ENCODE measurements at places on chromosomes 13 and 19.

GRCh38 chr13:53054569-53054968 is 26.0 kb downstream of the OLFM4 start:
- no peak for DNase-seq

DNA sequence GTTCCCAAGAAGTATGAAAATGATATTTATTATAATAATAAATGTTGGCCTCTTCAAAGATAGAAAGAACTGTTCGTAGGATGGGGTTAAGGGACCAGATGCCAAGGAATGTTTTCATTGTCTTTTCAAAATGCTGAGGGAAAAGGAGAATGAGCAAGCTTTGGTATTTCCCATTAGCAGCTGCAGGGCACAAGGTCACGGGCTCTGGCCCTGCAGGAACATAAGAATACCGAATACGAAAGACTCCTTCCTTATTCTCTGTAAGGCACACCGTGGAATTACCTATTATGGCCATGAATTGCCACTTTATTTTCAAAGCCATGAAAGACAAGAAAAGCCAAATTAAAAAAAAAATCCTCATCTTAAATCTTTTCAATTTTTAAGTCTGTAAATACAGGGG is 49.6 kb upstream of the OLFM4 start:
- DNase-seq = no peak

DNA sequence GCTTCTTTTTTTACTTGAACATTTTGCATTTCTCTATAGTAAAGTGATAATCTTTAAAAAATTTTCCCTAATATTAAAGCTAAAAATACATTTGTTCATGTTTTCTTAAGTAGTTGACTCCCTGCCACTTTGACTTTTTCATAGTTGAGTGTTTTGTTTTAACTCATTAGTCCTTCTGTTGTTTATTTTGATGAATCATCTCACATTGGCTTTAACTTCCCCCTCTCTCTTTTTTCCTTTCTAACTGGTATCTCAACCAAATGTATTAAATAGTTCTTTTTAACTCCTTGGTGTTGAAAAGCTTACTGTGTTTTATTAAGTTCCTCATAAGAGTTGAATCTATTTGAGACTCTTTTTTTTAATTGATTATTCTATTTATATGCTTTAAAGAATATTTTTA is 2.8 kb downstream of the TNFSF13B start:
- DNase-seq = no peak

GRCh38 chr19:33175886-33176669 is 18.1 kb upstream of the LRP3 start:
- DNase-seq = peak; percentile 38

GRCh38 chr19:2700660-2701360 is 1.7 kb downstream of the GNG7 start:
- no peak for DNase-seq

DNA sequence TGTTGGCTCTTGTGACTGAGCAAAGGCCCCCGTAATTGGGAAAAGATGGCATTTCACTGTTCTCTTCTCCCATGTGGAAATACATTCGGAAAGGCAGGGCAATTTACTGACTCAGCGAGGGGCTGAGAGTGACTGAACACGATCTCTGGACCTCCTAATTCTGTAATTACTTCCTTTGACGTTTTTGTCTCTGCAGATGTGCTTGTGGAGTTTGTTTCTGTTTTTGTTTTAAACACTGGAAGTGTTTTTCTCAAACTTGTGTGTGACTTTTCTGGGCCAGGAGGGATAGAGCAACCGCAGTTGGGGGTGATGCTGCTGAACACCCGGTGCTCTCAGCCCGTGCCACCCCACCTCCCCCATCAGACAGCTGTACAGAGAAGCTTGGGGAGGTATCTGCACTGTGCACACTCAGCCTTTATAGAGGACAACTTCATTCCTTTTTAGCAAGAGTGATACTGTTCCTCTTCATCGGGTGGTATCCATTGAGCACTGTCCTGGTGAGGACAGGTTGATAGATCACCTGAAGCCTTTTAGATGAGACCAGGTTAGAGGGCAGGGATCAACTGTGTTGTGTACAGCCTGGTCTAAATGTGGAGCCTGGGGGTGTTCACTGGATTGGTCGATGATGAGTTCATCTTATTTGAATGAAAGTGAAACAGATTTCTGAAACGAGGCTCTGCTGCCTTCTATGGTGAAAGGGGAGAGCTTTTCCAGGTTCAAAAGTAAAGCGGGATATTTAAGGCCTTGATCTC is 117.4 kb downstream of the ESD start:
- DNase-seq = peak; percentile 70

DNA sequence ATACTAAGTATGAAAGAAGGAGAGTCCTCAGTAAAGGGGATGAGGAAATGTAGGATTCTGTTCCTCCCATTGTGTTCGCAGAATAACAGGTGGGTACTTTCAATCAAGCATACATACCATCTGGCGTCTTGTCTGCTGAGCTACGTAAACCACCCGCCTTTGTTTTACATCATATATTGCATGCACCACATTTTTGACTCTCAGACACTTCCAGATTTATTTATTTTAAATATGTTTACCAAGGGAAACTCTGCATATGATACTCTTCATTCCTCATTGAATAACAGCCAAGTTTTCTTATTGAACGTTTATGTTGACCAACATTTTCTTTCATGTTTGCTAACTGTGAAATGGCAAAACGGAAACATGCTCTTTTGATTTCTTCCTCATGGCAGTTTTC is 174.1 kb downstream of the FGF14 start:
- DNase-seq = no peak

DNA sequence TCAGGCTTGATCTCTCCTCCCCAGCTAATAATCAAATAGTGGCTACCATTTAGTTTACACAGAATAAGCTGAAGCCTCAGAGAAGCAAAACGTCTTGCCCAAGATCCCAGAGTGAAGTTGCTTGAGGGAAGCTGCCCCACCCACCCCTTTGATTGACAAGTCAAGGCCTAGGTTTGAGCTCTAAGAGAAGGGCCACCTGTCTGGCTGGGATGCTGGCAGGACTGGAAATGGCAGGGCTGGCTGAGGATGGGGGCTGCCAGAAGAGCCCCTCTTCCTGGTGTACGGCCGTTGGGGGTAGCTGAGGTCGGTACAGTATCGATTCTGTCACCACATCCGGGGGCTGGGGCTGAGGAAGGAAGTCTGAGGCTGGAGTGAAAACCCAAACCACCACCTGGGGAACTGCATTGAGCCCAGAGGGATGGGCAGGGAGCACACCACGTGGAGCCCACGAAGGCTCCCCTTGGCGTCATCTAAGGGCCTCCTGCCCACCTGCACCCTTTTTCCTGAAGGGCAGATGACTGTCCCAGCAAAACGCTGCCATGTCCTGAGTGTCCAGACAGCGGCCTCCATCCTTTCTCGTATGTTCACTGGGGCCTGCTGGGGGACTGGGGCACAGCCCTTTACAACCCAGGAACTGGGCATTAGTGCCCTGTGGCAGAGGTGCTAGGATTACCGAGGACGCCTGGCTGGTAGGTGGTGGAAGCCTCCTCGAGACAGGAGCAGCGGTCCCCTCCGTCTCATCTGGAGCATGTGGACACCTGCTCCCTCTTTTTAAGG is 1.4 kb upstream of the PRKD2 start:
- peak; percentile 73 for DNase-seq

GRCh38 chr13:96999091-96999490 is 4.8 kb upstream of the OXGR1 start:
- no peak for DNase-seq

GRCh38 chr13:28349371-28349770 is 145.6 kb downstream of the FLT1 start:
- no peak for DNase-seq

DNA sequence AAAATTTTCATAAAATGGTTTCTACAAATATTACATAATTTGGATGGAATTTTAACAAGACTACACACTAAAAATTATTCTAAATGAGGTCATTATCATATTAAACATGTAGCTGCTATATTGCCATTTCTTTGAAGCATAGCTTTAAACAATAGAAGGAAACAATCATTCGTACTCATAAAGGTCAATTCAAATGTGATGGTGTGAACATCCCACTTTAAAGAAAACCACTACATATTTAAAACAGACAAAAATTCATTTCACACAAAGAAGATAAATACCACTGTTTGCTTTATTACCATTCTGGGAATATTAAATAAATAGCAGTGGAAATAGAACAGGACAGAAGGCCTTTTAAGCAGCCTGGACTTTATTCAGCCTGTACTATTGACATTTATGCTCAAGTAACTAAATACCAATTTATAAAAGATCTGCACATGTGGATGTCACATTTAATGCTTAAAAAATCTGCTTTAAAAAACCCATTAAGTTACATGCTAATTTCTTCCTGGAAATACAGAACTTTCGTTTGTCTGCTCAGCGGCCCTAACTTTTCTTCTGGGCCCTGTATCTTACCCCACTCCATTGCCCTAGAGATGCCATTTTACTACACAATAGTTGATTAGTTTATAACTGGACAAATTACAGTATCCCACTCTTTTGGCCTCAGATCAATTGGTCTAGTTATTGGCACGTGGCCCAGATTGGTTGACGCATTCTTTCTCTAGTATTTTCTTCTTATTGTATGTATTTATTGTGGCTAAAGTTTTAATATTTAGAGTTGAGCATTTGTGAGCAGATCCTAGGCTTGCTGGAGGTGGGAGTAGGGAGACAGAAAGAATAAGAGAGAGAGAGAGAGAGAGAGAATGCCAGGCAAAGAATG is 215.1 kb upstream of the SPRY2 start:
- no peak for DNase-seq

GRCh38 chr13:75723901-75724300 is 87.8 kb downstream of the LMO7 start:
- no peak for DNase-seq

DNA sequence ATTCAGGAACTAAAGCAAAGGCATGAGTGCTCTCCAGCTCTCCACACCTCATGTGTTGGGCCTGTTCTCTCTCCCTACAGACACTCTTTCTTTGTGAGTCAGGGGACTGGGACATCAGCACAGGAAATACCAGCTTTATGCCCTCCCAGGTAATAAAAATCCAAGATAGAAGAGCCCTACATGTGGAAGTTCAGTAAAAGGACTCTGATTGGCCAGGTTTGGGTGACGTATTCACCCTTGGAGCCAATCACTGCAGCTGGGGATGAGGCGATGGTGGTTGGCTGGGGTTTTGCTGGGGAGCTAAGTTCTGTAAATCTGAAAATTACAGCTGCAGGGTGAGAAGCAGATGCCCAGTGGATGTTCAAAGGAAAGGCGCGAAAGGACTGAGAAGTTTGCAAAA is 32.5 kb downstream of the CCDC70 start:
- DNase-seq = no peak

DNA sequence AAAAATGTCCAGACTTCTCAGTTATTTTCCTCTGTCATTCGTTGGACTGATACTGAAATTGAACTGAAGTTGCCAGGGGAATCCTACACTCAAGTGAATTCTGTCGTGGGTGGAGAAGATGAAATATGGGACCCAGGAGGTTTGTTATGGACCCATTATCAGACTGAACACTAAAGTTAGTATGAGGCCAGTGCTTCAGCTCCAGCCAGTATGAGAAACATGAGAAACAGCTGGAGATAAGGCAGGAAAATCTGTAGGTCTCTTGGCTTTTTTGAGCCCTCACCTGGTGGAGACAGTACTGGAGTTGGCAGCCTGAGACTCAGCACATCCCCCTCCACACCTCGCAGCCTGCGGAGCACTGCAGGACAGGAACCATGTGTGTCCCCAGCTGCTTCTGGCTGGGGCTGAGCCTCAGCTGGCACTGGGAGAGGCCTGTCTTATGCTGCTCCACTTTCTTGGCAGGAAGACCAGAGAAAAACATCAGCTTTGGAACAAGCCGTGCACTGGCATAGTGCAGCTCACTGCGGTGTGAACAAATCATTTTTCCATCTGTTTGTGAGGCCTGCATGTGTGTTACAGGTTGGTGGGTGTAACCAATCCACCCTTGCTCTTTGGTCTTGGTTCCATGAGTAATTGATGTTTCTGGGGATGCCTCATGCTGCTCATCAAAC is 641.0 kb downstream of the FGF9 start:
- no peak for DNase-seq

DNA sequence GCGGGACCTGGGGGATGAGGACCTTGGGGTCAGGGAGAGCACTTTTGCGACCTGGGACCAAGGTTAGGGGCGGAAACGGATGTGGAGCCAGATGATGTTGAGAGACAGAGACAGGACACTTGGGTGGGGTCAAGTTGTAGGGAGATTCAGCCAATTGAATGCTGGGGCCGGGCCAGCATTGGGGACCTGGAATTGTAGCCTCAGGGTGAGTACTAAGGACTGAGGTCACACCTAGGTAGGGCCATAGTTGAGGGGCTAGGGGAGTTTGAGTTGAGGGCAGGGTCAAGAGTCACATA is 1.2 kb downstream of the ALKBH7 start:
- DNase-seq = no peak

DNA sequence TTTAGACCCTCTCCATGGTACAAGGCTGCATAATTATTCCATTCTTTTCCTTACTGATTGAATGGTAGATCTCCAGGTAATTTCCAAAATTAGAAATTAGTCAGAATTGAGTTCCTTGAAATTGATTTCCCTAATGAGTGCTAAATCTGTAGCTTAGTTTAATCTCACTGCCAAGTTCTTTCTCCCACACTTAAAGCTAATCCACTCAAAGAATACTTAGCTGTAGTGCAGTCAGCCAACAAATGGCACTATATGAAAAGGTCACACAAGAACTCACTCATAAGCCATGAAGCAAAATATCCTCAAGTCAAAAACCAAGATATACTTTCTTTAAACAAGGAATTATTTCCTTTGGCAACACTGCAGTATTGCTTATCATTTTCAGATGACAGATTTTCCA is 62.0 kb downstream of the XPO4 start:
- no peak for DNase-seq

- DNase-seq = no peak
These were observed 555.4 kb downstream of the KCTD12 start for GRCh38 chr13:76330761-76331160.

DNA sequence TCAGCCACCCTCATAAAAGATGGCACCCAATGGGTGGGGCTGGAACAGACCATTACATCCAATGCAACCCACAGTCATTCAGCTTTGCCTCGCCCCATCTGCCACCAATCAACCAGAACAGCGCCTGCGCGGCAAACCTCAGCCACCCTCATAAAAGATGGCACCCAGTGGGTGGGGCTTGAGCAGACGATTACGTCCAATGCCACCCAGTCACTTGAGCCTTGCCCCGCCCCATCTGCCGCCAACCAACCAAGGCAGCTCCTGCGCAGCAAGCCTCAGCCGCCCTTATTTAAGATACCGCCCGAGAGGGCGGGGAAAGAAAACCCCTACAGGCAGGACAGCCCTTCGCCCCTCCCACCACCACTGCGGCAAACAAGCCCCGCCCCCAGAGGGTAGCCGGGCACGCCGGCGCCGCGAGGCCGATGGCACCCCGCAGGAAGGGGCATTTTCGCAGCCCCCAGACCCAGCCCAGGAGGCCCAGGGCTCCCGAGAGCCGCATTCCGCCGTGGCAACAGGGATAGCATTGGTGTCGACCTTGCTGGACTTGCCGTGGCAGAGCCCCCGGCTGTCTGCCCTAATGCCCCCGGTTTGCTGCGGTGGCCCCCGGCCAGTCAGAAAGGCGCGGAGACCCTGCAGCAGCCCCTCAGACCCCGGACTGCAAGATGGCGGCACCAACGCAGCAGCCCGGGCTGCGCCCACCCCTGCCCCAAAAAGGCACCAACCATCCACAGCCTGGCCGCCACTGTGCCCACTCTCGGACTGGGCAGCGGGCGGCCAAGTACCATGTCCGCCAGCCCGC is 675 bp downstream of the PEG3 start:
- DNase-seq = no peak

- no peak for DNase-seq
These were observed 36.4 kb downstream of the RCBTB2 start for GRCh38 chr13:48496271-48497161.

GRCh38 chr13:26707122-26708006 is 53.2 kb downstream of the GPR12 start:
- peak; percentile 42 for DNase-seq

- DNase-seq = no peak
These were observed 105.5 kb downstream of the KDM4B start for GRCh38 chr19:5074407-5074806.

GRCh38 chr13:100491164-100491842 is 97.3 kb downstream of the GGACT start:
- no peak for DNase-seq
